Smooth muscle cell of the brain vasculature (primary cell): ENCODE measurements at places on chromosomes 12 and 14.

DNA sequence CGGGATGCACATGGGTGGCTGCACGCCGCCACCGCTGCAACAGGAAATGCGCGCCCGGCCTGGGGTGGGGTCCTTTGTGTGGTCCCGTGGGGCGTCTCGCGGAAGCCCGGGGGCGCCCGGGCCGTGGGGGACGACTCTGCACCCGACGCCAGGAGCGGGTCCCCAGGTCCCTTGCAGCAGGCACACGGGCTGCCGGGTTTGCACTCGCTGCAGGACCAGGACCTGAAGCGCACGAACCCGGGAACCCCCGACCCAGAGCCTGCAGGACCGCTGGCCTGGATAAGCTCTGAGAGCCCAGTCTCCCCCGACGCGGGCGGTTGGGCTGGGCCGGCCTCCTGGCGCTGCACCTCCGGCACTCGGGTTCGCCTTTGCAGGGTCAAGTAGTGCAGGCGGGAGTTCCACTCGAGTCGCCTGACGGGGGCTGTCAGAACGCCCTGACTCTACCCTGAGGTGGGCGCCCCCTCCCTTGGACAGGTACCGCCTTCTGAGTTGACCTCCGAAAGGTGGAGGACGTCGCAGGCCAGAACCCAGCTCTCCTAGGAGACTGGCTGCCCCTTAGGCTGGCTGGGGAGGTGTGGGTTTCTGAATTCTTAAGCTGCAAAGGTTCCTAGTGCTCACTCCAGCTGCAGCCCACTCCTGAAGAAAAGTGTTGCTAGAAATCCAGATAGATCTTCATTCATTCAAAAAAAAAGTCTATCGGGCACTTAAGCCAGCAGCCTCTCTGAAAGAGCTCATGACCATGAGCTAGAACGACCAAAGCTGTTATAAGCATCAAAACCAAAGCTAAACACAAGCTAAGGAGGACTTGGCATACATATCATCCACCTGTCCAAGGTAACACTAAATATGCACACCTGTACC lies 68.0 kb downstream of the RNF34 start:
- no peak for DNase-seq

DNA sequence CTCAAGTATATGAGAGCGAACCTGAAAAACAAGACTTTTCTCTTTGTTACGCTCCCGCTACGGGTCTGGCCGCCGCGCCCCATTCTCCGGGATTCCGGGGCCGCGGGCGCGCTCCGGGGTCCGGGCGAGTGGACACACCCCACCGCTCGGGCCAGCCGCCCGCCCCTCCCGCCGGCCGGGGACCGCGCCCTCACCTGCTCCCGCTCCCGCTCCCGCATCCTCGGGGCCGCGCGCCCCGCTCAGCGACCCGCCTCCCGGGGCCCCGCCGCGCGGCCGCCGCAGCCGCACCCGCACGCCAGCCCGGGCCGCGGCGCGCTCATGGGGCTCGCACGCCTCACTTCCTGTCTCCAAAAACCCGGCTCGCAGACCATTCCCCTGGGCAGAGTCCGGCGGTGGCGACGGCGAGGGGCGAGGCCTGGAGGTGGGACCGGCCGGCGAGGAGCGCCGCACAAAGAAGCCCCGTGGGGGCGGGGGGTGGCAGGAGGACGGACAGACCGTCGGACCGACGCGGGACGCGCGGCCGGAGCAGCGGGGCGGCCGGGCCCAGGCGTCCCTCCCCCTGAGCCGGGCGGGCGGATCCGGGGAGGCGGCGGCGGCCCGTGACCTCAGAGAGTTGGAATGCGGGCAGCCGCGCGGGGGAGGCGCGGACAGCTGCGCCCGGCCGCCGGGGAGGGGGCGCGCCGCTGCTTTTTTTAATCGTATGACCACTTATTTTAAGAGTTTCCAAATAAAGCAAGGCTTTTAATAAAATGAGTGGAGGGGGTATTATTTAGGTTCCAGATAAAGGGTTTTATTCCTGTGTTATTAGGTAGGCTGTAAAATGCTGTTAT lies at the start of gene PTPN21:
PTPN21 (minus strand) TSS at position 551 of the 830 bp plus-strand sequence. CDS start 4,590 bp downstream, outside the sequence.
- no peak for DNase-seq

- DNase-seq, result no peak
Observed at GRCh38 chr14:91401751-91402150, 15.9 kb downstream of the CCDC88C start.

GRCh38 chr12:109554761-109555160 lies 18.5 kb downstream of the MMAB start:
- DNase-seq, result no peak

- no peak for DNase-seq
Observed at GRCh38 chr14:51293912-51294389, 53.9 kb downstream of the TMX1 start.

GRCh38 chr12:9464408-9464807 lies 143.3 kb downstream of the KLRB1 start:
- DNase-seq, result no peak

- no peak for DNase-seq
Observed at GRCh38 chr12:2411616-2412304, 359.0 kb downstream of the CACNA1C start.

- no peak for DNase-seq
Observed at GRCh38 chr14:58239244-58240195, 5.1 kb upstream of the PSMA3 start.

DNA sequence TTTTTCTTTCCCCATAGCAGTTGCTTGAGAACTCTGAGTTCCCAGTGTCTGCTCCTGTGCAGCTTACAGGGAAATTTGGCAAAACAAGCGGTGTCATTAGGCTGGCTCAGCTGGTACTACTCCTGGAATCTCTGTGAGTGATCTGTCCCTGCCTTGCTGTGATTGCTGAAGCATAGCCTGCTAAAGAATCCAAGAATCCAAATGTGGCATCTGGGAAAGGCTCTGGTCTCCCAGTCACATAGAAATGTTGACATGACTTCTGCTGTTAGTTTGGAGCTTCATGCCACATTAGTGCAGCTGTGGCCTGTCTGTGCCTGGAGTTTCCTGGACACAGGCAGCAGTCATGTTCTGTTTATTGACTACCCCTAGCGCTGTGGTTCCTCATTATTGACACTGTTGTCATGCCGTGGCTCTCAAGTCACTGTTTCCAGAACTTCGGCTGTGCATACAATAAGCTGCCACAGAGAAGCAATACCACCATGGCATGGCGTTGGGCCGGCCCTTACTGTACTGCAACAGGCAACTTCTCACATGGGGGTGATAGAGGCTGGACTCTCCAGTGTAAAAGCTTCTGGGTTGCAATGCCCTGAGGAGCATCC lies 166.8 kb downstream of the MYRFL start:
- no peak for DNase-seq

- DNase-seq, result no peak
Observed at GRCh38 chr14:96421236-96421635, 29.3 kb downstream of the AK7 start.

GRCh38 chr14:90839024-90839888 lies 23.0 kb upstream of the TTC7B start:
- DNase-seq, result no peak

GRCh38 chr14:50117456-50117855 lies 1.1 kb upstream of the VCPKMT start:
- DNase-seq, result no peak

DNA sequence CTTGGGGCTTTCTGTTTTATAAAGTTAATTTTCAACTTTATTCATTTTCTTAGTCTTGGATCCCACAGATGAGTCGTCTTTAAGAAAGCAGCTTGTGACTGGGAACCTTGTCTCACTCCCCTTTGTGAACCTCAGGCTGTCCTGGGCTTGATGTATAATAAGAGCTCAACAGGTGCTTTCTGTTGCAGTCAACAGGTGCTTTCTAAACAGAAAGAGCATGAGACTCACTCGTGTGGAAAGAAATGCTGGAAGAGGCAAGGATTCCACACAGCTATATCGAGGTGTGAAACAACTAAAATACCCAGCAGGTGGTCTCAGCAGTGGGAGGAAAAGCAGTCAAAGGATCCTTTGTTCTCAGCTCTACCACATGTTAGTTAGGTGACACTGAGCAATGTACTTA lies 398.9 kb downstream of the EGLN3 start:
- no peak for DNase-seq

DNA sequence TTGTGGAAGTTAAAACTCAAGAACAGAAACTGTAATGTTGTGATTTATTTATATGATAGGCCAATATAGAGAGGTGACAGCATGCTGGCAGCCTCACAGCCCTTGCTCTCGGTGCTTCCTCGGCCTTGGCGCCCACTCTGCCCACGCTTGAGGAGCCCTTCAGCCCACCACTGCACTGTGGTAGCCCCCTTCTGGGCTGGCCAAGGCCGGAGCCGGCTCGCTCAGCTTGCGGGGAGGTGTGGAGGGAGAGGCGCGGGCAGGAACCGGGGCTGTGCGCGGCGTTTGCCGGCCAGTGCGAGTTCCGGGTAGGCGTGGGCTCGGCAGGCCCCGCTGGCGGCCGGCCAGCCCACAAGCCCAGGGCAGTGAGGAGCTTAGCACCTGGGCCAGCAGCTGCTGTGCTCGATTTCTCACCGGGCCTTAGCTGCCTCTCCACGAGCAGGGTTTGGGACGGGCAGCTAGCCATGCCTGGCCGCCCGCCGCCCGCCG lies 65.8 kb upstream of the SLC8A3 start:
- no peak for DNase-seq

GRCh38 chr14:61433169-61433568 lies 111.8 kb downstream of the PRKCH start:
- DNase-seq, result no peak

GRCh38 chr12:193261-193660 lies 20.7 kb downstream of the SLC6A12 start:
- DNase-seq, result no peak

DNA sequence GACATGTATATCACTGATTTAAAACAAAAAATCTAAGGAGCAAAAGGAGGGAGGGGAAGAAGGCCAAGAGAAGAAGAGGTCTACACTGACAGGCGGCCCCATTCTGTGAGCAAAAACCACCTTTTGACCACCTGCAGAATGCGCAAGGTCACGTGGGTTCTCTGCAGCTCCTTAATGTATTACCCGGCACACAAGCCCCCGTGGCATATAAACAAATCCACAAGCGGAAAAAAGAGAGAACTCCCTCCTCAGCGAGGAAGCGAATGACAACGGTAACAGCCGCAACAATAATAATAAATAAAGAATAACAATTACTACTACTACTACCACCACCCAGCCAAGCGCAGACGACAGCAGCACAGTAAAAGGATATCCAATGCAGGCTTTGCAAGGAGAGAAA lies 1.3 kb downstream of the KSR2 start:
- DNase-seq, result no peak

DNA sequence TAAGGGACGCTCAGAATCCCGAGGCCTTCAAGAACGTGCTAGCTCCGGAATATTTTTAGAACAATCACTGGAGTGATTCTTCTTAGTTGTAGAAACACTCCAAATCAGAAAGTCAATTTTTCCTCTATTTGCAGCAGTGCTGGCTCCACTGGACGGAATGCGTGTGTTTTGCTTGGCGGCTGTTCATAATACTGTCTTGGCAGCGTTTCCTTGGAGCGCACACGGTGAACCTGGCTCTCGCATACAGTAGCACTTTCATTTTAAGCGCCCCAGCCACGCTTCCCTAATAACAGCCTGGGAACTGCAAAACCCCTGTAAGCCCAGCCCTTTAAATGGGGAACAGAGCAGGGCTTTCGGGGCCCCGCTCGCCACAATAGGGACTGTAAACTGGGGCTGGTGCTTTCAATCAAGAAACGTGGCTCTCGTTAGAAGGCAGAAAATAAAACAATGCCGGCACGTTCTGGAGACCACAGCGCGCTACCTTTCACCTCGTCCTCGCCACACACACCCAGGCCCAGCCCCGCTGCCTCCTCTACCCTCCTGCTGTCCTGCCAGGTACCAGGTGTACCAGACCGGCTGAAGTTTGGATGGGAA lies 79.9 kb downstream of the BCL11B start:
- DNase-seq, result peak; percentile 6
